ENCODE measurements at places on chromosomes 2 and 18. TPM values are rescaled to one million over a fixed set of nuclear protein-coding genes. Genes with fewer than 3 reads are reported as not detected.

Gene NFE2L2
- 68.2 TPM for total RNA-seq

Gene SCN2A
- 0.39 TPM for total RNA-seq

Gene CD302
- total RNA-seq: 28.7 TPM

Gene ASTL
- not detected for total RNA-seq

Gene SLC11A1
- total RNA-seq: 8.7 TPM

GRCh38 chr18:55515941-55516710 lies 71.9 kb downstream of the TCF4 start:
- DNase-seq: no peak

DNA sequence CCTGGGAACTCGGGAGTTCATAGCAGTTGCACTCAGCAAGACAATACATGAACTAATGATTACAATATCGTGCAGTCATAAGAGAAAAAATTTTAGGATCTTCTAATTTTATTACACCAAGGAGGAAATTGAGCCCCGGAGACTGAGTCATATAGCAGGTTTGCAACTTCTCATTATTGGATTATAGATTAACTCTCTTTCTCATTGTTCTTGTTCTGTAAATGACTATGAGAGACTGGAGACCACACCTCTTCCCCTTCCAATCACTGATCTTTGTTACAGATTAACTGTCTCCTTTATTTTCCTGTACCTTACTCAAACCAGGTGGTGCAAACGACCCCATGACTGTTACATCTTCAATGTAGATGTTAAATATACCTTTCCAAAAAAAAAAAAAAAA lies 435.8 kb upstream of the DDX18 start:
- no peak for DNase-seq

GRCh38 chr18:21330122-21330701 lies 88.2 kb downstream of the GREB1L start:
- no peak for DNase-seq

- DNase-seq: no peak
These were observed 34.0 kb downstream of the LOXHD1 start for GRCh38 chr18:46622999-46623398.

- no peak for DNase-seq
These were observed 414.3 kb downstream of the ZNF804A start for GRCh38 chr2:185012643-185013042.

- DNase-seq: no peak
These were observed 248.9 kb downstream of the TCF4 start for GRCh38 chr18:55338978-55339650.
